Activated T-cell treated with anti-CD3 and anti-CD28 coated beads for 4 hours (primary cell): ENCODE measurements at places on chromosomes 12 and 14.
A peak's percentile ranks its signal among the peaks of the same experiment; 100 is the strongest.

DNA sequence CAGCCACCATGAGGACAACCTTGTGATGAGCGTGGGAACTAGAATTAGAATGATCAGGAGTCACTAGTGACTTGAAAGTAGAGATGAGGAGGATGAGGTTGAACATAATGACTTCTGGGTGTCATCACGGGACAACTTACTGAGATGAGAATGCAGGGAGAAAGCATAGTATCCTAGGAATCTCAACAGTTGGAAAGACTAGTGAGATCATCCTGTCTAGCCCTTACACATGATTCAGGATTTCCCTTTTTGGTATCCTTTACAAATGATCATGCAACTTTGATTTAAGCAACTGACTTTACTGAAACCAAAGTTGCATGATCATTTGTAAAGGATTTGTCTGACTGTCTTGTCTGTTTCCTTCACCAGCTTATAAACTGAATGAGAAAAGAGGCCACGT, 51.8 kb upstream of the HIF1A start:
- no peak for DNase-seq

- DNase-seq: no peak
These were observed 984.0 kb downstream of the GALC start for GRCh38 chr14:87008965-87009364.

DNA sequence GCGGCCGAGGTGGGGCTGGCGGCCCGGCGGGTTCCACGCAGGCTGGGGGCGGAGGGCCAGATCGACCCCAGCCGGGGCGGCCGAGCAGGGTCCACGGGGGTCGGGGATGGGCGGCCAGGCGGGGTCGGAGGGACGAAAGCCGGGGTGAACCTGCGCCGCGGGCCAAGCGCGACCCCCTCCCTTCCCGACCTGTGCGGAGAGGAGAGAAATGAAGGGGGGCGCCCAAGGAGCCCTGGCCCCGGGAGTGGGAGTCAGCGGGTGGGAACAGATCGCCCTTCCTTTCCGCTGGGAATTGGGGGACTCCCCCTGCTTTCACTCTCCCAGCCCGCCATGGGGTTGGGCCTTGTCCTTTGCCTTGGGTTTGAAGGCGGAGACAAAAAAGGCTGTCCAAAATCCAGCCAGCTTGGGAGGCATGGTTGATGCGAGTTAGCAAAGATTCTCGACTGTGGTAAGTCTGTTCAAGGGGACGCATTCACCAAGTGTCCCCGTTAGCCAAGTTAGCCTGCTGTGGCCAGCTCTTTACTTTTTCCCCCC, 559 bp upstream of the CKAP4 start:
- peak; percentile 16 for DNase-seq

DNA sequence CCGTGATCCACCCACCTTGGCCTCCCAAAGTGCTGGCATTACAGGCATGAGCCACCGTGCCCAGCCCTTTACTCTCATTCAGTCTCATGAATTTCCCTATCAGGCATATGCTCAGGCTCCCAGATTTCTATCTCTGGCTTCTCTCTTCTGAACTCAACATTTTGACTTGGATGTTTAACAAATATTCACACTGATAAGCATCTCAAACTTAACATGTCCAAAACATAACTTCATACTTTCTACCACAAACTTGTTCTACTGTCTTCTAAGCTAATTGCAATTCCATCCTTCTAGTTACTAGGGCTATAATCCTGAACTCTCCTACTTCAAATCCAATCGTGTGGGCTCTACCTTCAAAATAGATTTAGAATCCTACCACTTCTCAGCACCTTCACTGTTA, 73.9 kb upstream of the PAWR start:
- no peak for DNase-seq

GRCh38 chr12:71810921-71811320, 28.6 kb upstream of the TBC1D15 start:
- DNase-seq: no peak

DNA sequence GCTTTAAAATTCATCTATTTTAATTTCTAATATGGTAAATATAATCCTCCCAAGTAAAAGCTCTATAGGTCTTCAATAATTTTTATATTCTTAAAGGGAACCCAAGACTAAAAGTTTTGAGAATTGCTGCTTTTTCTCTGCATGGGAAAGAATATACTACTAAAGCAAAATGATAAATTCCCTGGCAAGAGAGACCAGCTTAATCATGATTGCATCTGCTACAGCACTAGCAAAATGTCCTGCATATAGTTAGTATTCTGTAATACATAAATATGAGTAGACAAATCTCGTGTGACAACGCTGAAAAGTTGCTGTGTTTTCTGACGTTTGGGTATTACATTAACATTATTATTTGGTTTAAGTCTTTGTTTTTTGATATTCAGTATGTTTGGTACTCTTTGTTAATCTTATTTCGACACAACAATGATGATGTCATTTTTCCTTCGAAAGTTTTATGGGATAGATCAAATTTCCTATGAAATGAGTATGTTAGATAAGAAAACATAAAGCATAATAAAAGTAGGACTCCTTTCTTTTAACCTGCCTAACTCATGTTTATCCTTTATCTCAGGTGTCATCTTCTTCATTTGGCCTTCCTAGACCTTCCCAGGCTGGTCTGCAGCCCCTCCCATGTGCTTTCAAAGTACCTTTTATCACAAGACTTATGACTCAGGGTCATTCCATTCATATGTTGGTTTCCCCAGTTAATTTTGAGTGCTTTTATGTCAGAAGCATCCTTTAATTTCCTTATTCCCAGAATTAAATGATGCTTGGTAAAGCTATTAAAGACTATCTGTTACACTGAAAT, 321.9 kb downstream of the RAD51B start:
- no peak for DNase-seq

- no peak for DNase-seq
These were observed 27.2 kb upstream of the RGS6 start for GRCh38 chr14:71905031-71905430.

GRCh38 chr12:98838231-98838647, 193.1 kb downstream of the APAF1 start:
- no peak for DNase-seq

DNA sequence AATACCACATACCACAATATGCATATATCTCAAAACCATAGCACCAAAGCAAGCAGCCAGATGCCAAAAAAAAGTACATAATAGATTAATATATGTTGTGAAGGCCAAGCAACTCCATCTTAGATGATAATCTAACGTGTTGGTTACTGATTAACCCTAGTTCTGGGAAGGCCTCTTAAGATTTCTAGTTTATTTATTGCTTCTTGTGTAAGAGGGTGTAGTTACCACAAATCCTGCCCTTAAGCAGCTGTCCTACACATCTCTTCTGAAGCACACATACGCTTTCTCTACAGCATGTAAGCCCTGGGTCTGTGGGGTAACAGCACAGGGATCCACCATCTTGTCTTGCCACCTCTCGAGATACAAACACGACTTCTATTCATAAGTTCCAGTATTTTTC, 236.8 kb upstream of the AVPR1A start:
- DNase-seq: no peak

DNA sequence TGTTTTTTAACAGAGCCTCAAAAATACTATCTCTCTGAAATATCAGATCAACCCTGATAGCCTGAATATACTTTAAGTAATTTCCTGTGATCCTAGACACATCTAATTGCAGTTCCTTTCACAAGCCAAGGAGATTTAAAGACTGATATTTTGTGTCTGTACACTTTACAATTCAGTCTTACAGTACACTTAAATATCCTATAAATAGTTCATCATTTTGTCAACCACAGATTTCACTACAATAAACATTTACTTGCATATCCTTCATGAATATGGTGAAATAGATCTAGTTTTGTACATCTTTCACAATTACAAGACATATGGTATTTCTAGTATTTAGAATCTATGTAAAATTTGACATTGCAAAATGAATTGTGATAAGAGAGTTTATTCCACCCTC, 161.0 kb downstream of the PAX9 start:
- no peak for DNase-seq

GRCh38 chr12:50988051-50988450, 35.7 kb downstream of the HIGD1C start:
- no peak for DNase-seq

DNA sequence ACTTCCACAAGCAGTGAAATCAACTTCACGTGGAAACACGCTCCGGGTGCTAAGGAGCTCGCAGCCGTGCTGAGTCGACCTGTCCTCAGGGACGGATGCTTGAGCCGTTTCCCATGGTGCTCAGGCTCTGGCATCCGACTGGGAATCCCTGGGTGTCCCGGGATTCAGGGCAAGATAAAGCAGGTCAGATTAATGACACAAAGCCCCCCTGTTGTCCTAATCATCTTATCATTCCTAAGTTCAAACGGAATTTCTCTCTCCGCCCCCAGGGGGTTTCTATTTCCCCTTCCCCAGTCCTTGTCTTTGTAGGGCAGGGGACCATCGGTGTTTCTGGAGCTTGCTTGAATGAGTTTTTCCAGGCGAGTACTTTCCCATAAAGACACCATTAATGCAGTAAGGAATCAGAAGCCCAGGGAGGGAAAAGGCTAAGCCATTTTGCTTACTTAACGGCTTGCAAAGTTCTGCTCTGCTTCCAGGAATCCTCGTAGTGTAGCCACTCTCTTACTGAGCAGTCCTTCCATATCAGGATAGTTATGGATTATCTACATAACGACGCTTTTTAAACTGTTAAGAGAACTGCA, 116.5 kb downstream of the TMEM132C start:
- DNase-seq: no peak

DNA sequence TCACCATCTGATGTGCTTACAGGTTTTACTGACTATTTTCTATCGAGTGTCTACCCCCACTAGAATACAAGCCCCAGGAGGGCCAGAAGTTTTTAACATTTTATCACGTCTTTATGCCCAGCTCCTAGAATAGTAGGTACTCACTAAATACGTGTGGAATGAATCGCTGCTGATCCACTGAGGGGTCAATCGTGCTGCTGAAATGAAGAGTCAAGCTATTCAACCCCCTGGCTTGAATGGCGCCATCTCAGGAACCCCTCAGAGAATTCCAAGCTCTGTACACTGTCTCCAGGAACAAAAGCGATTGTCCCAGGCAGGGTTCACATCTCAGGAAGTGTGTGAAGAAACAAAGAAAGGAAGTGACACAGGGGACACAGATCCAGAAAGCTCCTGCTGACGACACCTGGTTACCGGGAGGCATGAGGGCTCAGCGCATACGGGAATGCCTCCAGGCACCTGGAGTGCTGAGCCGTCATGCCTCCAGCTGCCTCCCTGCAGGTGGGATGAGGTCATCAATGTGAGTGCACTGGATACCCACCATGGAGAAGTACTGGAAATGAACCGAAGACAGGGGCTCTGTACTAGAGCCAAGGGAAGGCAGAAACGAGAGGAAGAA, 45.6 kb downstream of the PITPNM2 start:
- DNase-seq: no peak

DNA sequence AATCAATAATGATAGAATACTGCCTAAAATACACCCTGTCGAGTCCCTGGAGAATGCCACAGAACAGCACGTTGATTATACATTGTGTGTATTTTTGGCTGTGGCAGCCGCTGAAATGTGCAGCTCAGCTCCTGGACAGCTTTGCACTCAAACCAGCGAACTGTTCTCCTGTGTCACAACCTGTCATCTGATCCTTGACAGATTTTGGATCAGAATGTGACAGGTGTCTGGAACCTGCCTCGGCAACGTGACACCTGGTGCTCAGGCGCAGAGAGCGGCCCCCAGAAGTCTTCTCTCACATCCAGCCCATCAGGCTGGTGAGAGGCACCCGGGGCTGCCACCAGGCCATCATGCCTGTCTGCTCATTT, 19.3 kb downstream of the MVK start:
- no peak for DNase-seq

DNA sequence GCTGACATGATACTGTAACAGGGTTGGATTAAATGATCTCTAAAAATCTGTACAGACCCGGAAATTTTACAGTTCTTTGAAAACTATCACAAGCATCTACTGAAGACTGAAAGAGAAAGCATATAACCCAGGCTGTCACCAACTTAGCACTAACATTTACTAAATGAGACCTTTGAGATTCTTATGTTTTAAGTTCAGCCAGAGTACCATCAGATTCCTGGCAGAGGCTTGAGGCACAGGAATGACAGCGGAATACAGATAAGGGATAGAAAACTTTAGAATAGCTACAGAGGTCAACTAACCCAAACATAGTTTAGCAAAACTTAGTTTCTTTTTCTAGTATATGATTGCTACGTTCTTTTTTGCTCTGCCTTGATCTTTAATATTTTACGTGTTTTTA, 91.6 kb upstream of the FERMT2 start:
- DNase-seq: no peak

GRCh38 chr14:101294136-101294535, 267.2 kb upstream of the DIO3 start:
- DNase-seq: no peak

- DNase-seq: no peak
These were observed 1.4 kb downstream of the SYNDIG1L start for GRCh38 chr14:74424606-74425005.

DNA sequence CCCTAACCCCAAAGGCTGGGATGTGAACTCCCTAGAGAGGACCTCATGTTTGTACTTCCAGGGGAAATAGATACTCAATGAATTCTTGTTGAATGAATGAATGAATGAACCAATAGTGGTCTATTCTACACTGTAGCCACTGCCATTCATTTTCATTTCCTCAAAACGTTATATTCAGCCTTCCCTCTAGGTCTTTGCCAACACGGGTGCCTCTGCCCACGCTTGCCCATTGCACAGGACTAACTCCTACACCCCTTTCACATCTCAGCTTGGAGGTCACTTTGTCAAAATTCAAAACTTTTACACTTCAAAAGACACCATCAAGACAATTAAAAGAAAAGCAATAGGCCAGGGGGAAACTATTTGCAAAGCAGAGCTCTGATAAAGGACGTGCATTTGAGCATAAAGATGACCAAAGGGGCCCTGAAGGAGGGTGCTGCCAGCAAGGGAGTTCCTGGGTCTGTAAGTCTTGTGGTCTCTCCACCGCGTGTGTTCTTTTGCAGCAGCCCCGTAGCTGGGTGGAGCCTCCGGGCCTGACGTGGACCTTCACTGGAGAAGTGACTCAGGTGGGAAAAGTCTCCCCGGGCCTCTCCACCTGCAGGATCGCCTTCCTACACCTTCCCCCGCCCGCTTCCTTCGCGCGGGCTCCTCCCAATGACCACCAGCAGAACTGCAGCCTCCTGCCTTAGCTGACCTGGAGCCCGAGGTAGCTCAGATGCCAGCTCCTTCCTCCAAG, 31.5 kb downstream of the TMEM63C start:
- peak; percentile 6 for DNase-seq

DNA sequence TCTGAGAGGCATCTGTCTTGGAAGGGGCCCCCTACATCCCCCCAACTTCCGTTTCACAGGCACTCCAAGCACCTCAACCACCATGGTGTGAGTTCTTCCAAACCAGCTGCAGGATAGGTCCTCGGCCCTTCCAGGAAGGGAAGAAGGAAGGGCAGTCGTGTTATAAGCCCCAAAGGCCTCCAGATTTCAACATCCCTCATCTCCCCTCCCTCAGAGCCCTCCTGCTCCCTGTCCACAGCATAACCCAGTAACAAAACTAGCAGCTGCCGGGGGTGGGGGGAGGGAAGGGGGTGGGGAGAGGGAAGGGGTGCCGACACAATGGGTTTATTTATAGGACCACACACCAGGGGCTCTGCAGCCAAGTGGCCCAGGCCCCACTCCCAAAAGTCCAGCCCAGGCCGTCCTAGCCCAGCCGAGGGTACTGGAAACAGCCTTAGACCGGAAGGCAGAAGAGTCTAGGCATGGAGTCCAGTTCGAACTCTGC, 18.3 kb downstream of the NCKAP5L start:
- DNase-seq: no peak
